Hematopoietic multipotent progenitor cell treated with erythropoietin and hydrocortisone succinate and interleukin-3 and kit ligand, for 6 days (in vitro differentiated cells): ENCODE measurements at places on chromosomes 3 and 15.

GRCh38 chr3:196988241-196989029, 19.8 kb upstream of the PIGZ start:
- DNase-seq: peak; percentile 60

DNA sequence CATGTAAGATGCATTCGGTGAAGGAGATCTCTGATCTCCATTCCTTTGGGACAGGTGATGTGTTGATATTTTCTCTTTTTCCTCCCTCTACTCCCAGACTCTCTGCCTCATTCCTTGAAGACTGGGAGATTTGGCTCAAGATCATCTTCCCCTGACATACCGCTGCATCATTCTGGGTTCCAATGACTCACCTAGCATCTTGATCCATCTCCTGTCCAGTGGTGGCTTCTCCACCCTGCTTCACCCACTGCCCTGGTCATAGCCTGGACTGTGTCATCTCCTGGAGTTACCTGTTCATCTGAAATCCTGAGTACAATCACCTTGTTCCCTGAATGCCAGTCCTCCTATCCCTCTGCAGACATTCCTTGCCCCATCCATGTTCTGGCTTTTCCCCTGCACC, 57.4 kb upstream of the TRAK1 start:
- DNase-seq: no peak

DNA sequence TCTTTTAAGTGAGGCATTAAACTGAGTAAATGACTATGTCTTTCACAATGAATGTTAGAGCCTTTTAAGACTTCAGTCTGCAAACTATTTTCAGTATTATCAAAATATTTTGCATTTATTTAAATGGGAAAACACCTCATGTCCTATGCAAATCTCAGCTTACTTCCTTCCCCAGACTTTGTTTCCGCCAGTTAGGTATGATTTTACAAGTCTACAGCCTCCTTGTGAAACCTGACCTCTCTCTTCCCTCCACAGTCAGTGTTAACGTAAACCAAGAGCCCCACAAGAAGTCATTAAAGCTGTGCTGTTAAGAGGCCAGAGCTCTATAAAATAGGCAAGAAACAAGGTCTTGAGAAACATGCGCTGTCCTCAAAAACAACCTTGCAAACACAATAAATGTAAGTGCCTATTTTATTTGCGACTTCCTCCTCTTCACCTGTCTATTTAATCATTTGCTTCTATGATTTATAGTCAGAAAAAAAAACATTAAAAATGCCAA, 48.3 kb downstream of the PRTG start:
- DNase-seq: no peak

- DNase-seq: no peak
These were observed 175.9 kb downstream of the ATP10A start for GRCh38 chr15:25687276-25687675.

DNA sequence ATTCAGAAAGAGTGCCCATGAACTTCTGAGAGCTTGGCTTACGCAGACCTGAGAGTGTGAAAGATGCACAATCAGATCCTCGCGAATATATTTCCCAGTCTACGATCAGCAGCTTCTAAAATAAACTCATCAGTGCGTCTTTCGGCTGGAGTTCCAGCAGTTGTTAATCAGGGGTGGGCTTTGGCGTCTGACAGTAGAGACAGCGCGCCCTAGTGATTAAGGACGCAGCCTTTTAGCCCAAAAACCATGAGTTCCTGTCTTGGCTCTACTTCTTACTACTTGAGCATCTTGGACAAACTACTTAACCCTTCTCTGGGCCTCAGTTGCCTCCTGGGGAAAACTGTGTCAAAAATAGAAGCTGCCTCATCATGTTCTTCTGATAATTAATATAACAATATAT, 15.8 kb upstream of the ARRDC4 start:
- DNase-seq: no peak

GRCh38 chr3:191958980-191959671, 498.2 kb downstream of the PYDC2 start:
- DNase-seq: no peak
